GM13976 (cell line): ENCODE measurements at places on chromosomes 1 and 21.
A peak's percentile ranks its signal among the peaks of the same experiment; 100 is the strongest.

- DNase-seq: no peak
Measured at GRCh38 chr1:59443310-59443709, 146.4 kb downstream of the FGGY start.

- no peak for DNase-seq
Measured at GRCh38 chr1:1171161-1171545, 2.5 kb upstream of the TTLL10 start.

- peak; percentile 16 for DNase-seq
Measured at GRCh38 chr1:169390303-169390702, 22.3 kb downstream of the BLZF1 start.

DNA sequence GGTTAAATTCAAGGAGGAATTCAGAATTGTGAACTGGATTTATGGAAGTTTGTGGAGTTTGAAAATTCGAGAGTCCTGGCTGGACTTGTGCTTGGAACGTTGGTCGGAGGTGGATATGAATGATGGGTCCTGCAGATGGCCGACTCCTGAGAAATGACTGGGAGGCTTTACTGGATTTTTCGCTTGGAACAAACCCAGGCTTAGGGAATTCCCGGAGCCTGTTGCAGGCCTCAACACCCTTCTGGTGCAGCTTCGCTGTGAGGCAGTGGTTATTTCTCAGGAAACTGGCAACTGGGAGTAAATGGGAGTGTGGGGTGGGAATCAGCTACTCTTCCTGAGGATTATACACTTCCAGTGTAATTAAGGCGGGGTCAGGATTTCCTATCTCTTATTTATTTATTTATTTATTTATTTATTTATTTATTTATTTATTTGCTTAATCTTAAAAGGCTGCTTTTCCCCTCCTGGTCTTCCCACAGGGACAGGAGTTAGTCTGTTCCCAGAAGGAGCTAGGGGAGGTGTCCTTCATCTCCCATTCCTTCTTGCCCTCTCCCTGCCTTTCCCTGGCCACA lies 21.1 kb downstream of the MAPKAPK2 start:
- no peak for DNase-seq

DNA sequence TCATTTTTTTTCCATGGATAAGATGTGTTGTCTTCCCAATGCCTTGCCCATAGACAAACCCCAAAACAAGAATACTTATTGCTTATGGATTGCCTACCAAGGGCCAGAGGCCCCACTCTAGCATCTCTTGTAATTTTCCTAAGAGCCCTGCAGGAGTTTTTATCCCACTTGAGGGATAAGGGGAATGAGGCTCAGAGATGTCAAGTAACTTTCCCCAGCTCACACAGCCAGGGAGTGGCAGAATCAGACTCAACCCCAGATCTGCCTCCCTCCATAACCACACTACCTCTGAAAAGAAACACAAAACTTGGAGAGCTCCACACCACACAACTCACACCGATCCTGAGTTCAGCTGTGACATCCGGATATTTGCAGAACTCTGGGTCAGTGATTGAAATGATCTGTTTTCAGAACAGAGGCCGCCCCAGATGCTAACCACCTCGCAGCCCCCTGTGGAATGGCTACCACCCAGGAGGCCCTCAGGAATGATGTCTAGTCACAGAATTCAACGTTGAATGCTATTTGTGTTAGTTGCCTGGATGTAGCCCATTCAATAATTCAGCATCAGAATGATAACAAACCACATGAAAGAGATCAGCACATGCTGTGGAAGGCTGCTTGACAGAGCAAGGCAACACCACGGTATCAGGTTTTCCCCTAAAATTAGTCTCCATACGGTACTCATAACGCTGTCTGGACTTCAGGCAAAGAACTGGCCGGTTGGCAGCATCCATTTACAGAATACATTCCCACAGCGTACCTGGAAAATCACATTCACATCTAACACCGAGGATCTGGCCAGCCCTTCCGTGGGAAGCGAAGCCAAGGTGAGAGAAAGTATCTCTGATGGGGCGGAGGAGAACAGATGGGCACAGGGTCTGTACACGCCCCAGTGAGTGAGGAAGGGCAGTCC lies 231.9 kb downstream of the TOMM20 start:
- DNase-seq: no peak

DNA sequence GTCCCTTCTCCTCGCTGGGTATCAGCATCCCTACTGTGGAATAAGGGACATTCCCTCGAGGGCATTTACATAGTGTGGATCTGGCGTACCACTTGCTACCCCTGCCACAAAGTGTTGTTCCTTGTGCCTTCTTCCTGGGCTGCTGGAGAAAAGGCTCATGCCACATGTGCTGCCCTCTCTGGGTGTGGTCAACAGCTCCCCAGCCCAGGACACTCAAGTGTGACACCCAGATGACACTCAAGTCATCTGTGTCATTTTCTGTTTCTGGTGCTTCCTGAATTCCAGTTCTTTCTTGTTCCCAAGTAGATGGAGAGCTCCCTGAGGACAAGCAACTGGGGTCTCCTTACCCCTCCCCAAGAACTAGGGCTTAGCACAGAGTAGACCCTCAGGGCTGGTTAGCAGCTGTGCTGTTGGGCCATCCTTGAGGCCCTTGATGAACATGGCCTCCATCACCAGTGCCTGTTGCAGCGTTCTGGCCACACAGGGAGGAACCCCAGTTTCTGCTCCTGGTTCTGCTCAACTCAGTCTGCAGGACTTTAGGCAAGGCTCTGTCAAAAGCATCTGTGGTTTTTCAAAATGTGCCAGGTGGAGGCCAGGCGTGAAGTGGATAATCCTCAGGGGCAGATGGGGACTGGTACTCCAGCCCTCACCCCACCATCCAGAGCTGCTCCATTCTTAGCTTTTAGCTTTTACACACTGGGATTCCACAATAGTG lies 49.0 kb upstream of the CLIC4 start:
- no peak for DNase-seq

DNA sequence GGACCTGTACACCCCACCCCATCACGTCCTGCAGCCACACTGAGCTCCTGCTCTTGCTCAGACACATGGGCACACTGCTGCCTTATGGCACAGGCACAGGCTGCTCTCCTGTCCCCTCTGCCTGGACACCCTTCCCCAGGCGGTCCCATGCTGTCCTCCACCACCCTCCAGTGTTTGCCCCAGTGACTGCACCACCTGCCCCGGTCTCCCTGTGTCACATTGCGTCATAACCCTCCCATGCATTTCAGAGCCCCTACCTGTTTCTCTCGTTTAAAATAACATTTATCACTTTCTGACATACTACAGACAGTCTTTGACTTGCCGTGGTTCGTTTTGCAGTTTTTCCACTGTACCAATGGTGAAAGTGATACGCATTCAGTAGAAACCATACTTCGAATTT lies 159.2 kb downstream of the CAMTA1 start:
- no peak for DNase-seq

DNA sequence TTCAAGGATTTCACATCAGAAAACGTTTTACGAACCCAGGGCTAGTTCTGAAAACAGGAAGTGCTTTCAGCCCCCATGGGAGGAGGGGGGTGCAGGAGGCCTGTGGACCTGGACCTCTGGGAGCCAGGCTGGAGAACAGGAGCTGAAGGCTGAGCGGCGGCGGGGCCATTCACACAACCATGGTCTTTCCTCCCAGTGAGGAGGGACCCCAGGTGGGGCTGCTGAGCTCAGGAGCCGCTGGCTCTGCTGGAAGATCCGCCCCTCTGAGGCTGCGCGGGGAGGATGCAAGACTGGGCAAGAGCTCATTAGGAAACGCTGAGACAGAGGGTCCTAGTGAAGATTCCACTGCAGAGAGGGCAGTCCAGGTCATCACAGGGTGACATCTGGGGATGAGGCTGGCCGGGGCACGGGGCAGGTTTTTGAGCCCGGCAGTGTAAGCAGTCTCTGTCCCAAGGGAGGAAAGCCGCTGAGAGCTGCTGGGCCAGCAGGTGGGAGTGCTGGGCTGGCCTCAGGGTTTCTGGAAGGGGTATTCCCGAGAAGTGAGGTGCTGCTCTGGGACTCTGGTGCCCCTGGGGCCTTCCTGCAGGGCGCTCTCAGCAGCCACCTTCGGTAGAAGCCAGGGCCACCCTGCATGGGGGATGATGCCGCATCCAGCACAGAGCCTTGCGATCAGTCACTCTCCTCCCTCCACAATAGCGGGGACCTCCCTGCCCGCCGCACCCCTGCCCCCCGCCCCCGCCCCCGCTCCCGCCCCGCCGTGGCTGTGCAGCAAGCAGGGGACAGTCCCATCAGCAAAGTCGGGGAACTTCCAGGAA lies 7.5 kb downstream of the MX2 start:
- DNase-seq: peak; percentile 78

DNA sequence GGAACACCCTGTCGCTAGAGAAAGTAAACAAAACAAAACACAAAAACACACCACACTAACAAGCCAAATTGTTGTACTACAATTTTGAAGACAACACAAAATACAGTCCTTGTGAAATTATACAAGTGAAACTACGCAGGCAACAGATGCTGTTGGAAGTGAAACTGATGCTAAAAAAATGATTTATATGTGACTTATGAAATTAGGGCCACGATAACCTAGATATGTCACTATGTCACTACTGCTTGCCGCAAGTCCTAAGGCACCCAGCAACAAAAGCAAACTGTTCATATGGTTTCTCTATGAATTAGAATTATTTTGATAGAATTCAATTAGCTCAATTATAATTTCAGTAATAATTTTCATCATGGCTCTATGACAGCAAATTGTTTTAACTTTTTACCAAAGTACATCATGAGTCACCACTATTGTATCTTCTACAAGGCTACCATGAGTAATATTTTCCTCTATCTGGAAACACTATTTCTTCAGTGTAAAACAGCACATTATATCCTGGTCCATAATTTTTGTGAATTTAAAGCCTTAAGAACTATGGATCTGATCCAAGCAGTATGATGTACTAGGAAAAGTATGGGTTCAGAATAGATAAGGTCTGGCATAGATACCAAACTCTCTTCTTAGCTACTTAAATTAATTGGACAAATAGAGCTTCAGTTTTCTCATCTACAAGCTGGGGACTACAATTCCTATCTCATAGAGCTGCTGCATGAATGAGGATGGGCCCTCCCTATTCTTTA lies 216.3 kb downstream of the COL11A1 start:
- no peak for DNase-seq

GRCh38 chr21:29360799-29361765 lies 62.4 kb downstream of the BACH1 start:
- DNase-seq: no peak

DNA sequence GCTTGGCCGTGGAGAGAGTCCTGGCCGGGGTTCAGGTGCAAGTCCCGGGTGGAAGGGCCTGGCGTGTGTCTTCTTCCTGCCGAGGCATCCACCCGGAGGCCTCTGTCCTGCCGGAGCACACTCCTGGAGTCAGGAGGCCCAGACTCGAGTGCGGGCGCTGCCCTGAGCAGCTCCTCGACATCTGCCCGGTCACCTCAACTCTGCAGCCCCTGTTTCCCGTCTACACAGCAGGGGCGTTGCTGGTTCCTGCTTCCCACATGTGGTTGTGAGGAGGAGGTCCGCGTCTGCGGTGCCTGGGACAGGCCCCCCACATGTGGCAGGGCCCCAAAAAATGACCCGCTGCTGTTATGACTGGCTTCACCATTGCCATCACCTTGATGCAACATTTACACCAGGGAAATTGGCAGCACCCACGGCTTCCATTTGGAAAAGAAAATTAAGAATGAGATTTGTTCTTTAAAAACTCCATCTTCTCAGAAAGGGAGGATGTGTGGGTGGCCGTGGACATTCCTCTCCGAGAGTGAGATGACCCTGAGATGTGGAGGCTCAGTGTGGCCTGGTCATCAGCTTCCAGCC lies 169.8 kb downstream of the PRDM16 start:
- no peak for DNase-seq

GRCh38 chr1:47483651-47484050 lies 45.8 kb downstream of the FOXD2 start:
- DNase-seq: no peak

DNA sequence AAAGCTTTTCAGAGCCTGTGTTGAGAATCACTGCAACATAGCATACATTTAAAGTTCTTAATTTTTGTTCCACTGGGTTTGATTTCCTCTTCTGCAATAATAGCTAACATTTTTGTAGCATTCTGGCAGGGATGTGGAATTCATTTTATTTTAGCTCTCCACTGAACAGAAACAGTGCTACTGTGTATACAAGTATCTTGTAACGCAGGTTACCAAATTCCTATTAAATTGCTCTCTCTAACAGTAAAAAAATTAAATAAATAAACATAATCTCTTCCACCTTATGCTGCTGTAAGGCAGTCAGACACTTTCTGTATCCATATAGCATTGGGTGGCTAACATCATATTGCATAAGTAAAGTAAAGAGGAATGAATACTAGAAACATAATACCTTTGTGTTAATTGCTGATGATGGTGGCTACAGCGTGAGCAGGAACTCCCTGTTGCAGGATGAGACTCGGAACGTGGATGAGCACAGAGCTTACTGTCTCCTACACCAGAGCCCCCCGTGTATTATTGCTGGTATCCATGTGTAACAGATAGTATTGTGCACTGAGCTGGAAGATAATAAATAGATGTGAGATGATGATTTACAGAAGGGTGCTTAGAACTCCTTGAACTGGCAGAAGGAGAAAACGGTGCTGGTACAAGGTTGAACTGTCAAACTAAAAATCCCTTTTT lies 276.9 kb upstream of the SNX7 start:
- DNase-seq: no peak

DNA sequence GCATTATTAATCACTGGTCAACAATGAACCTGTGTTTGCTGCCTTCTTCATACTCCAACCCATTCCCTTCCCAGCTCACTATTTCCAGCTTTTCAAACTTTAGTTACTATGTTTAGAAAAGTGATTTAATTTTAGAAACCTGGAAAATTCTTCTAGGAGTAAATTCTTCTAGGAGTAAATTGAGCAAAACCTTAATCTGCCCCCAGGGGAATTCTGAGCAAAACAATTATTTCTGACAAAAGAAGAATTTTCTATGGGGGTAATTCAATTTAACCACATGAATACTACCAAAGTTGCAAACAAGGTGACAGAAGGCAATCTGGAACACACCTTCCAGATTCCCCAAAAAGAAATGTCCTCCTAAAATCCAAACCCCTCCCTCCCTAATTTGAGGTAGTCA lies 1.8 kb downstream of the LUZP1 start:
- DNase-seq: no peak

- DNase-seq: no peak
Measured at GRCh38 chr1:201925301-201925567, 21.1 kb downstream of the LMOD1 start.

DNA sequence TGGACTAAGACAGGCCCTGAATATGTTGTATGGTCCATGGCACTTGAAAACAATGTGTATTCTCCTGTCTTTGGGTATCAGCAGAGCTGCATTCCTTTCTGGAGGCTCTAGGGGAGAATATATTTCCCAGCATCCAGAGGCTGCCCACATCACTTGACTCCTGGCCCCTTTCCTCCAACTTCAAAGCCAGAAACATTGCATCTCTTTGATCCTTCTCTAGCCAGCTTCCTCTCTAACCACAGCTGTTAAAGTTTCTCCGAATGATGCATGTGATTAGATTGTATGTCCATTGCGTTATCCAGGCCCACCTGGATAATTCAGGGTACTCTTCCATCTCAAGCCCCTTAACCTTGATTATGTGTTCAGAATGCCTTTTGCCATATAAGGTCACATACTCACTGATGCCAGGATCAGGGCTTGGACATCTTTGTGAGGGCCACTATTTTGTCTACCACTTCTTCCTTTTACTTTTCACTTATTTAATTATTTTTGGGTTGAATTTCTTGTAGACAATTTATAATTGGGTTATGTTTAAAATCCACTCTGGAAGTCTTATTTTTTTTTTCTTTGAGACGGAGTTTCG lies 5.3 kb downstream of the CHD1L start:
- no peak for DNase-seq
